NCI-H1092 (cell line): ENCODE measurements at places on chromosomes 7 and 10.

- no peak for DNase-seq
These were observed 3.3 kb upstream of the FLNC start for GRCh38 chr7:128826916-128827247.

- DNase-seq: peak; percentile 30
These were observed 844.3 kb downstream of the CNTNAP2 start for GRCh38 chr7:146960773-146961391.

DNA sequence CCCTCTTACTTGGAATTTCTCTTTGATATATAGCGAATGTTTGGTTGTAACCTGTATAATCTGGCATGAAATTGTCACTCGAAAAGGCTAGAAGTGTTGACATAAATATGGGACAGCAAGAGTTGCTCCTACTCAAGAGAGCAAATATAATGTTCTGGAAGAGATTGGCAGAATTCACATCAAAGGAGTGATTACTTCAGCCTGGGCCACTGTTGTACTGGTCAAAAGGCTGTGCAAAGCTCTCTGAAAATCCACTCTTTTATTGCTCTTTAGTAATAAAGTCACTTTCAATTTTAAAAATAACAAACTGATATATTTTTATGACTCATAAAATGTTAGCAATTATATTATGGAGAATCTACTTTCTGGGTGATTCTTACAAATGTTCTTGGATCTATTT lies 58.2 kb downstream of the CFTR start:
- no peak for DNase-seq

DNA sequence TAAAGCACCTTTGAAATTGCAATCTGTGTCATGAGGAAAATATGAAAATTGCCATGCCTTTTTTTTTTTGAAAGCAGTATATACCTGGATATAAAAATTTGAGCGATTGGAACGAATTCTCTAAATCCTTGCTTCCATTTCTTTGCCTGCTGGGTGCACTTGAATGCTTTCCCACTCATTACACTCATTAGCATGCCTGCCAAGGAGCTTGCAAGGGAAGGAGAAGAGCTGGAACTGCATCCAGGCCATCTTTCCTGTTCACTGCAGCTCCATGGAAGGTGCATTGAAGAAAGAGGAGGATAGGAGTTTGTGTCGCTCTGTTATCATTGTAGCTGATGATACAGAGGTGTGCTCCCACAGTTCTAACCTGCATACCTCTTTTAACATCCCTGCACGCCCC lies 102.4 kb upstream of the GJD4 start:
- no peak for DNase-seq

DNA sequence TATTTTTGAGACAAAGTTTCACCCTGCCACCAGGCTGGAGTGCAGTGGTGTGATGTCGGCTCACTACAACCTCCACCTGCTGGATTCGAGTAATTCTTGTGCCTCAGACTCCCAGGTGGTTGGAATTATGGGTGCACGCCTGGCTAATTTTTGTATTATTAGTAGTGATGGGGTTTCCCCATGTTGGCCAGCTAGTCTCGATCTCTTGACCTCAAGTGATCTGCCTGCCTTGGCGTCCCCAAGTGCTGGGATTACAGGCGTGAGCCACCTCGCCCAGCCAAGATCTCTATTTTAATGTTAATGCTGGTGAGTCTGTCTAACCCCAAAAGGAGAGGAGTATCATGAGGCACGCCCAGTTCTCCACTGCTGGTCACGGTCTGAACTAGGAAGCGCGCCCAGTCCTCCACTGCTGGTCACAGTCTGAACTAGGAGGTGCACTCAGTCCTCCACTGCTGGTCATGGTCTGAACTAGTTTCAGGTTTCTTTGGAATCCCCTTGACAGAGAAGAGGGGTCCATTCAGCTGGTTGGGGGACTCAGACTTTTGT lies 5.6 kb upstream of the LRRC27 start:
- DNase-seq: no peak

DNA sequence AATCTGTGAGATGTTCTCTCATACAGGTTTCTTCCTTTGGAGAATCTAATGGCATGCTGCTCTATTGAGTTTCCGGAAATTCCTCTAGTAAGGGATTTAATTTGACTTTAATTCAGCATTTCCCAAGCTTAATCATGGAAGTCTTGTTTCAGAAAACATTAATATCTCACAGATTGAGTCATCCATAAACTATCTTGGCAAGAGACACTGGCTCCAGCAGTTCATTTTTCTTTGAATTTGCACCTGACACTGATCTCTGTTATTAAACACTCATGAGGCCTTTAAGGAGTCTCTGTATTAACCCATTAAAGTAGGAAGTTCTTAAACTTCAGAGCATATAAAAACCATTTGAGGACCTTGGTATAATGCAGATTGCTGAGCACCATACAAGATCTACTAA lies 3.6 kb upstream of the ITGB8 start:
- DNase-seq: no peak

GRCh38 chr10:11397077-11397965 lies 214.1 kb downstream of the USP6NL start:
- DNase-seq: no peak

DNA sequence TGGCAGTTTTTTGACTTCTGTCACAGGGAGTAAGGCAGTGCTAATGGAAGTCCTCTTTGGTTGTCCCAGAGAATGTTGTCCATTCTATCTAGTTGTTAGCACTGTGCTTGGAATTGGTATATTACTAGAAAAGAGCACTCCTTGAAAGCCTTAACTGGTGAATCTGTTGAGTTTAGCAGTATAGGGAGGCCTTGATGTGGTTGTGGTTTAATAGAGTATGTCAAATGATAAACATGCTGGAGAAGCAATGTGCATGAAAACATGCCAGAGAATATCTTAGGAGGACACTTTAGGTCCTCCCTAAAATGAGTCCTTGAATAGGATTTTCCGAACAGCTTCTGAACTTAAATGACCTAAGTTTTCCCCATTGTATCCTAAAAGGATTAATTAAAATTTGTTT lies 98.6 kb downstream of the BTRC start:
- no peak for DNase-seq

DNA sequence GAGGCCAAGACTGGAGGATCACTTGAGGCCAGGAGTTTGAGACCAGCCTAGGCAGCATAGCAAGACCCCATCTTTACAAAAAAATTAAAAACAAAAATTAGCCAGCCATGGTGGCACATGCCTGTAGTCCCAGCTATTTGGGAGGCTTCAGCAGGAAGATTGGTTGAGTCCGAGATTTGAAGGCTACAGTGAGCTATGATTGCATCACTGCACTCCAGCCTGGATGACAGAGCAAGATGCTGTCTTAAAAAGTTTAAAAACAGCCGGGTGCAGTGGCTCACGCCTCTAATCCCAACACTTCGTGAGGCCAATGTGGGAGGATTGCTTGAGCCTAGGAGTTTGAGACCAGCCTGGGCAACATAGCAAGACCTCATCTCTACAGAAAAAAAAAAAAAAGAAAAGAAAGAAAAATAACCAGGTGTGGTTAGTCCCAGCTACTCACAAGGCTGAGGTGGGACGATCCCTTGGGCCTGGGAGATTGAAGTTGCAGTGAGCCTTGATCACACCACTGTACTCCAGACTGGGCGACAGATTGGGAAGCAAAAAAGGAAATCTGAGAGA lies 44.7 kb downstream of the ZAN start:
- DNase-seq: no peak

- no peak for DNase-seq
These were observed 1.7 kb upstream of the VENTX start for GRCh38 chr10:133235932-133236331.

DNA sequence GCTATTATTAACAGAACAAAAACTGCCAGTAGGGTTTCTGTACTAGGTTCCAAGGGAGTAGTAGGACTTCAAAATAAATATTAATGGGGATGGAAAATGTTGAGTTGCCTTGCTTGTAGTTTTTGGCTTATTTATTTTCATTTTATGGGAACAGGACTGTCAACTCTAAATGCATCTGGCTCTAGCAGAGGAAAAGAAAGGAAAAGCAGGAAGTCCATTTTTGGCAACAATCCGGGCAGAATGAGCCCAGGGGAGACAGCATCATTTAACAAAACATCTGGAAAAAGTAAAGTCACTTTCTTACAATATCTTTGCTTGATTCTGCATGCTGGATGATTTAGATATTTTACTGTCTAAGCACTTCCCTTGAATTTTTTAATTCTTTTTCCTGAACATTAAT lies 69.4 kb downstream of the NOC3L start:
- no peak for DNase-seq

DNA sequence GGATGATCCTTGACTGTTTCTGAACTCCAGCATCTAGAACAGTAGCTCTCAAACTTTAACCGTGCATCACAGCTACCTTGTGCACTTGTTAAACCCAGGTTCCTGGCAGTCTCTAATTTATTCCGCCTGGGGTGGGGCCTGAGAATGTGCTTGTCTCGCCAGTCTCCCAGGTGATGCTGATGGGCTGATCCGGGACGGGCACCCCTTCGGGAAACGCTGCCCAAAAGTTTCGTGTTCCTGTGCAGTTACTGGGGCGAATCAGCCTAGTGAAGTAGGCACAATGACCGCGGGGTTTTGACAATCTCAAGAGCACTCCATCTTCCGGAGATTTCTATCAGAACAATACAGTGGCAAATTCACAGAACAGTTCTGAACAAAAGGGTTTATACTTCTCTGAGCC lies 29.9 kb downstream of the ADCYAP1R1 start:
- DNase-seq: no peak

DNA sequence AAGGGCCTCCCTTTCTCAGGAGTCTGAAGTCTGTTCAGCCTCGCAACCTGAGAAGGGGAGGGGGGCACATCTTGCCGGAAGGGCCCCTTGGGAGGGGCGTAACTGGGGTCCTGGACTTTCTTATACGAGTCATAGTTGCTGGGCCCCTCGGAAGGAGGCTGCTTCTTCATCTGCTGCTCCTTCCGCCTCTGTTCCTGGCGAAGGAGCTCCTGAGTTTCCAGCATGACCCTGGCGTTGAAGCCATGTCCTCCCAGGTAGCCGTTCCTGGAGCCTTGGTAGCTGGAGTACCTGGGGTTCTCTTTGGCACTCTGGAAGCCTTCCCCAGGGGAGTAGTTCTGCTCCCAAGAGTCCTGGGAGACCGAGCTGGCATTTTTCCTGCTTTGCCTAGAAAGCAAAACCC lies 703.9 kb downstream of the PARD3 start:
- no peak for DNase-seq
